Cerebellar nuclear complex (tissue), 1 donor: ENCODE measurements at places on chromosomes 16 and 17.

DNA sequence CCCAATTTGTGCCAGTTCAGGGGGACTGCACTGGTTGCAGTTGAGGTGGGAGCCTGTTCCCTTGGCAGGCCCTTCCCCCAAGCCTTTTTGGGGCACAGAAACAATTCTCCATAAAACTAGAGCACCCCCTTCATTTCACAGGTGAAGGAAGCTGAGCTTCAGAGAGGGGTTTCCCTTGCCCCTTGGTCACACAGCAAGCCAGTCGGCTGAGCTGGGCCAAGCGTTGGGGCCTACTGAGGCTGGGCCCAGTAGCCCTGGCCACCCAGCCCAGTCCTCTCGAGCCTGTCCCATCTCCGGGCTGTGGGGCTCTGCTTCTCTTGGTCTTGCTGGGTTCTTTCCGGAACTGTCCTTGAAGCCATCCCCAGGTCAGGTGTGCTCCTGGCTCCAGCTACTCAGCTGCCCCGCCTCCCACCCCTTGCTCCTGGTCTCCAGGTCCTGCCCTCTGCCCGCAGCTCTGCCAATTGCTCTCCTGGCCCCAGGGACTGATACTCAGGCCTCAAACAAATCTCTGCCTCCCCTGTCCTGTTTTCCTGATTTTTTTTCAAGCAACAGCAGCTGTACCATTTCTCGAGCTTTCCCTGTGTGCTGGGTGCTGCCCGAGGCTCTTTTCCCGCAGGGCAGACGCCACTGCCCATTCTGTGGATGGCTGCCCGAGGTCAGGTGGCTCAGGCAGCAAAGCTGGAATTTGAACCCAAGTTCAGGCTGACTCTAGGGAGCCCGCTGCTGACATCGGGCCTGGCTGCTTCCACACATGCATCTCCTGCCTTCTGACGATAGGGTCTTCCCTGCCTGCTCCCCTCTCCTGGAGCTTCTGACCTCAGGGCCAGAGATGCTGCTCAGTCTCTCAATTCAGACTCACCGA, 87.4 kb upstream of the NKD1 start:
- DNase-seq, result no peak

GRCh38 chr17:81712468-81713003, 452 bp downstream of the SLC25A10 start:
- no peak for DNase-seq

GRCh38 chr16:26645614-26646013, 421.1 kb upstream of the C16orf82 start:
- no peak for DNase-seq

DNA sequence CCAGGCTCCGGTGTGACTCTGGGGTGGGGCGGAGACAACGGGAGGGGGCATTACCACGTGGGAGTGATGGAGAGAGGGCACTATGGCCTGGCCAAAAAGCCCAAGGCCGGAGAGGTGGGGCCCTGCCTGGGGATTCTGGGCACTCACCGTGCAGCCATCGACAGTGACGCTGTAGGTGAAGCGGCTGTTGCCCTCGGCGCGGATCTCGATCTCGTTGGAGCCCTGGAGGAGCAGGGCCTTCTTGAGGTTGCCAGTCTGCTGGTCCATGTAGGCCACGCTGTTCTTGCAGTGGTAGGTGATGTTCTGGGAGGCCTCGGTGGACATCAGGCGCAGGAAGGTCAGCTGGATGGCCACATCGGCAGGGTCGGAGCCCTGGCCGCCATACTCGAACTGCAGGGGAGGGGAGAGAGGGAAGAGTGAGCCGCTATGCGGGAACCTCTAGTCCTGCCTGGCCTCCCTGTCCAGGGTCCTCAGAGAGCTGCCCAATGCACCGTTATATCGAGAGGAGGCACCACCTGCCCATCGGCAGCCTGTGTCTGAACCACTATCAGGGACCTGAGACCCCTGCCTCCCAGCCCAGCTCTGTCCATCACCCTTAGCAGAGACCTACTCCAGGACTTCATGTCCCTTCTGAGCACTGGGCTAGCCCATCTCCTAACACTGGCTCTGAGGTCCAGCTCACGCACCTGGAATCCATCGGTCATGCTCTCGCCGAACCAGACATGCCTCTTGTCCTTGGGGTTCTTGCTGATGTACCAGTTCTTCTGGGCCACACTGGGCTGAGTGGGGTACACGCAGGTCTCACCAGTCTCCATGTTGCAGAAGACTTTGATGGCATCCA, 15.6 kb downstream of the COL1A1 start:
- no peak for DNase-seq

- DNase-seq, result no peak
These were observed 28.4 kb downstream of the SLC25A10 start for GRCh38 chr17:81740395-81740961.

- no peak for DNase-seq
These were observed 16.4 kb upstream of the RBFOX3 start for GRCh38 chr17:79627184-79627765.

DNA sequence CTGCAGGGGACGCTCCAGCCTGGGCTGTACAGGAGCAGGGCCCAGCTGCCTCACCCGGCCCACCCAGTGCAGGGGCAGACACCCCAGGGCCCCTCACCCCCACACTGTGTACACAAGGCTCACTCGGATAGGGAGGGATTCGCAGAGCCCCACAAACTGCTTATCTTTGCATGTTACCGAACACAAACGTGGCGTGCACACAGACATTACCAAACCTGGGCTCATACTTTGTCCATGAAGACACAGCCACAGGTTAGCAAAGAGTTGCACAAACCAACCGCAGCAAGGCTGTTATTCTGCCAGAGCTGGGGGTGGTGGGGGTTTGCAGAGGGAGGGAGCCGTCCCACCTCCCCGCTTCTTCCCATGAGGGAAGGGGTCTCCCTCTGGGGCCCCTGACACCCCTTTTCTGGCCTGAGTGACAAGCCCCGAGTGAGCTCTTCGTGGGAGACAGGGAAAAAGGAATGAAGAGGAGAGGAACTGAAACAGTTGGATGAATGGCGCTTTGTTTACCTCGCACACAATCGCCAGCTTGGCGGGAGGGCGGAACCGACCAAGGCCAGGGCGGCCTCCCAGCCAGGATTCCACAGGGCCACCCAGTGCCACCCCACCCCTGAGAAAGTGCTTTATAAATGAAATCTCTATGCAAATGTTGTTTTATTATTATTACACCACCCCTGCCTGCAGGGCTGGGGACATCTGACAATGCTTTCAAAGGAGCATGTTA, 434 bp upstream of the CPSF4L start:
- DNase-seq, result no peak

- no peak for DNase-seq
These were observed 584 bp upstream of the STAT5B start for GRCh38 chr17:42276609-42277341.

GRCh38 chr17:36485027-36485426, 1.5 kb upstream of the ZNHIT3 start:
- DNase-seq, result no peak

DNA sequence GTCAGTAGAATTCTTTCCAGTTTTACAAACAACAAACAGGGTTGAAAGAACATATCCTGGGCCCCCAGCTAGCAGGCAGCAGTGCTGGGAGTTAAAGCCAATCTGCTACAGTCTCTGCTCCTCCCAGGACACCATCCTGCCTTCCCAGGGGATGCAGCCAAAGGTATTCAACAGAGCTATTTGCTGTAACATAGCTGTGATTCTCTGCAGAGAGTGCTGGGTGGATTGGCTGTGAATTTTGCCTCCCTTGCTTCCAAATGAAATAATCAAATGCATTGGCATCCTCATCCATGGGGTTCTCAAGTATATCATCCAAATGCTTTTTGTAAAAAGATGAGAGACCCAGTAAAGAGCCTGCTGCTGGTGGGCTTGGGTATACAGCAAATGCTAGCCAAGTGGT, 124.3 kb downstream of the NPIPB5 start:
- no peak for DNase-seq

DNA sequence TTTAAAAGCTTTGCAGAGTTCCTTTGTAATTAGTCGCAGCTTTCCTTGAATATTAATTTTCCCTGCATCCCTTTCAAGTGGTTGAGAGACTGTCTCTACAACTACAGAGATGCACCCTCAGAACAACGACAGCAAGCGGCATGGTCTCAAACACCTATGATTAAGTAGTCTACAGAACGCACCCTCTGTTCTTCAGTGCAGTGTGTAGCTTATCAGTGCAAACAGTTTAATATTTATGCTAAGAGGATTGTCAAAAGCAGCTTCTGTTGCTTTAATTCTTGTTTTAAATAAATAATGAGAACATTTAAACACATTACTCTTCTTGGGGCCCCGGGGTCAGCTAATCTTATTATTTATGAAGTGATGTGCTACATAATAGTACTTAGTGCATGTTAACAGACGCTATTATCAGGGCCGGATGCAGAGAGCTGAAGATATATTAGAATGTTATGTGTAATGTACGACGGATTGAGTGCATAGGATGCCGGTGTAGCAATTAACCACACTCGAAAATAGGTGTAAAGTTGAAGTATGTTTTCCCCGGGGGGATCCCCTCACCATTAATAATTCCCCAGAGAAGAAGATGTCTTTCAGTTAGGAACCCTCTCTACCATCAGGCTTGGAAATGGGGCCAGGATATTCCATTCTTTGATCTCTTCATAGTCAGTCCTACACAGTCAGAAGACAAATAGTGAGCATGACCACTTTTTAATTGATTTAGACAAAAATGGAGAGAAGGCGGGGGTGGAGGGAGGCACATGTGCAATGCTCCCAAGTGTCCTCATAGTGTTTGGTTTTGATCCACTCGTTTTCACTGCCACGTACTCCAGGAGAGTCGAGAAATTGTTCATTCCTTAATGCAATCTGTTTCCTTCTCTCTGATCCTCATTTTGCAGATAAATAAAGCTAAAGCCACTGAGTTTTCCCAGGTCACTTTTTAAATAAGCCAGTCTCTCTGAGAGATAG, 176.3 kb downstream of the IRX3 start:
- no peak for DNase-seq

DNA sequence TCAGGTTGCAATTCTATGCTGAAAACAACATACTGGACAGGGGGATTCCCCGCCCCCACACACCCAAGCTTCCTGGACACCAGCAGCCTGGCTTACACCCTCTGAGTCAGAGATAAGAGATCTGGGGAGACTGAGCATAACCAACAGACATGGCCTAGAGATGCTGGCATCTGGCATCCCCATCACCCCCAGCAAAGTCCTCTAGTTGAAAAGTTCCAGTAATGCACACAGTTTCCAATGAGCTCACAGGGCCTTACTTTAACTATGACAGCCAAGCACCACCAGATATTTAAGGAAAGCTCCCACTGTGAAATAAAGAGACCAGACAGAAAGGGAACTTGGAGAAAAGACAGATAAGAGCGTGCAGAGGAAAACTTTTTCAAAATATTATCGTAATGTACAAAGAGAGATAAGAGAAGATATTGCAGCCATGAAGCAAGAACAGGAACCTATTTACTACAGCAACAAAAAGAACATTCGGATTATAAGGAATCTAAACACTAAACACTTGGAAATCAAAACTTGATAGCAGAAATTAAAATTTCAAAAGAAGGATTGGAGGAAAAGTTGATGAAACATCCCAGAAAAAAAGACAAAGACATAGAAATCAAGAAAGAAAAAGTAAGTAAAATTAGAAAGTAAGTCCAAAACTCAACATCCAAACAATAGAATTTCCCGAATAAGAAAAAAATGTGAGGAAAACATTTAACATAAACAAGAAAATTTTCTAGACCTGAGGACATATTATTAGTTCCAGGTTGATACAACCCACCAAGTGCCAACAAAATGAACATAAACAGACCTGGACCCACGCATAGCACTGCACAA, 17.2 kb upstream of the ALOX15 start:
- no peak for DNase-seq

DNA sequence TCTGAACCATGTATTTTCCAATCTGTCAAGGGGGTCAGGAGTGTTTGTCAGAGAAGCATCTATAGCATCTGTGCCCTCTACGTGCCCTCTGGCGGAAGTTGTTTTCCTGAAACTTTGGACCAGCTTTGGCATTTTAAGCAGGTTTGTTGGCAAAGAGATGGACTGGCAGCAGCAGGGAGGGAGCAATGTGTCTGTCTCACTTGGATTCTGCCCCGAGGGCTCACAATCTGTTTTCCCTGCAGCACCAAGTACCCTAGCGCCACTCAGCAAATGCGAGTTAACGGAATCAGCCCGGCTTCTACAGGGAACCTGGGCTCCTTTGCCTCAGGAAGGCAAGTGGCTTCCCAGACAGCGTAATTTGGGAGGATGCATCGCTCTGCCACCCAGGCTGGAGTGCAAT, 17.4 kb downstream of the DUSP14 start:
- DNase-seq, result no peak

- no peak for DNase-seq
These were observed 6.1 kb downstream of the DNAI2 start for GRCh38 chr17:74280093-74280513.

GRCh38 chr16:56964243-56965148, 2.7 kb downstream of the CETP start:
- no peak for DNase-seq

- no peak for DNase-seq
These were observed 451.5 kb upstream of the HSBP1 start for GRCh38 chr16:83356266-83356665.

- DNase-seq, result no peak
These were observed 2.0 kb downstream of the PPP1R9B start for GRCh38 chr17:50148226-50149090.

GRCh38 chr16:8721336-8722024, 47.1 kb downstream of the ABAT start:
- no peak for DNase-seq

GRCh38 chr17:50507871-50508572, at the start of gene MYCBPAP:
Gene MYCBPAP, plus strand, starts transcription at chr17:50508439. Its CDS starts 236 bp downstream, at chr17:50508675.
- no peak for DNase-seq

- no peak for DNase-seq
These were observed 778.7 kb upstream of the CDH8 start for GRCh38 chr16:62814891-62815290.

GRCh38 chr17:9239246-9239792, 218.0 kb downstream of the NTN1 start:
- DNase-seq, result no peak

- DNase-seq, result no peak
These were observed 7.5 kb downstream of the IL4R start for GRCh38 chr16:27321013-27321915.

DNA sequence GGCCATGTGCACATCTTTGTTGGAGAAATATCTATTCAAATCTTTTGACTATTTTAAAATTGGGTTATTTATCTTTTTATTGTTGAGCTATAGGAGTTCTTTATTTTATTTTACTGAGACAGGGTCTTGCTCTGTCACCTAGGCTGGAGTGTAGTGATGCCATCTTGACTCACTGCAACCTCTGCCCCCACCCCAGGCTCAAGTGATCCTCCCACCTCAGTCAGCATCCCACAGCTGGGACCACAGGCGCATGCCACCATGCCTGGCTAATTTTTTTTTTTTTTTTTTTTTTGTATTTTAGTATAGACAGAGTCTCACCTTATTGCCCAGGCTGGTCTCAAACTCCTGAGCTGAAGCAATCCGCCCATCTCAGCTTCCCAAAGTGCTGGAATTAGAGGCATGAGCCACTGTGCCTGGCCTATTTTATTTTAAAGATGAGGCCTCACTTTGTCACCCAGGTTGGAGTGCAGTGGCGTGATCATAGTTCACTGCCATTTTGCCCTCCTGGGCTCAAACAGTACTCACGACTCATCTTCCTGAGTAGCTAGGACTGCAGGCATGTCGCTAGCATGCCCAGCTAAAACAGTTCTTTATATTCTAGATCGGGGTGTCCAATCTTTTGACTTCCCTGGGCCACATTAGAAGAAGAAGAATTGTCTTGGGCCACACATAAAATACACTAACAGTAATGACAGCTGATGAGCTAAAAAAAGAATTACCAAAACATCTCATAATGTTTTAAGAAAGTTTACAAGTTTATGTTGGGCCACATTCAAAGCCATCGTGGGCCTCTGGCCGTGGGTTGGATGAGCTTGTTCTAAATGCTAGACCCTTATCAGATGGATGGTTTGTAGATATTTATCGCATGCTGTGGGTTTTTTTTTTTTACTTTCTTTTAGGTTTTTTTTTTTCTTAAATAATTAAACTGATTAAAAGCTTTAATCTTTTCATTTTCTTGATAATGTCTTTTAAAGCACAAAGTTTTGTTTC, 13.7 kb downstream of the TENT4B start:
- DNase-seq, result no peak
